ENCODE measurements at places on chromosomes 6 and 20. TPM values are rescaled to one million over a fixed set of nuclear protein-coding genes. Genes with fewer than 3 reads are reported as not detected.

- DNase-seq: no peak
These were observed 351.0 kb downstream of the BCKDHB start for GRCh38 chr6:80457439-80457933.

- DNase-seq: peak; percentile 68
These were observed 3.3 kb downstream of the EZR start for GRCh38 chr6:158815907-158816306.

DNA sequence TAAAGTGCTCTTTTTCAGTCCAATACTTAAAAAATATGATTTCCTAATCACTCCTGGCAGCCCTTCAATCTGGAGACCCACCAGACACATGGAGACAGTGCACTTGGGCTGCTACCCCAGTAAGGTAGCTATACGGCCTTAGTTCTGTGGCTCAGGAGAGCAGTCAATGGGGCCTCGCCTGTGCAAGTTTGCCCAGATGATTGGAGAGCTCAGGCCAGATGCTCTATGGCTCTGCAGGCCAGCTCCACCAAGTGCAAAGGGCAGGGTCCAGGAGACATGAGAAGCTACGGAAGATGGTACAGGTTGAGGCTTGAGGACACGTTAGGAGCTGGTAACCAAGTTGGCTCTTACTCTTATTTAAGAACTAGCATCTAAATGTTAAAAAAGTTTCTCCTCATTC, 30.7 kb downstream of the STK38 start:
- DNase-seq: no peak

GRCh38 chr6:19501737-19502245, 335.4 kb upstream of the ID4 start:
- DNase-seq: no peak

- no peak for DNase-seq
These were observed 44.0 kb downstream of the GABRR2 start for GRCh38 chr6:89270951-89271721.

- DNase-seq: no peak
These were observed 2.5 kb downstream of the TULP4 start for GRCh38 chr6:158314737-158315136.

- no peak for DNase-seq
These were observed 189.2 kb upstream of the RAB32 start for GRCh38 chr6:146354451-146354850.

DNA sequence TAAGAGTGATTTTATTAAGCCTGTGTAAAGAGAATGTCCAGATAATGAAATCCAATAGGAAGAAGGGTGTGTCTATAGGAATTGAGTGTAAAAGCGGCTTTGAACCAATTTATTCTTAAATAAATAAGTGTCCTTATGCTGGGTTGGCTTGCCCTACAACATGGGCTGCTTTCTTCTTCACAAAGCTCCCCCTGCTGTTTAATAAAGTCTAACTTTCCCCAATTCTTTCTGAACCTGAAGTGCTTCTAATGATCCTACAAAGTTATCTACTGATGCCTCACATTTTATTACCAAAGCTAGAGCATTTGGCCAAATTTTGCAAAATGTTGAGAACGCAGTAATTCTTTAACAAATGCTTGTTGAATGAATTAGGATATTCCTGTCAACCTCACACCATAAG, 36.3 kb upstream of the SIRT5 start:
- DNase-seq: no peak

GRCh38 chr6:70957284-70957617, 391 bp upstream of the B3GAT2 start:
- no peak for DNase-seq

GRCh38 chr20:37501940-37502339, 19.1 kb upstream of the NNAT start:
- no peak for DNase-seq

DNA sequence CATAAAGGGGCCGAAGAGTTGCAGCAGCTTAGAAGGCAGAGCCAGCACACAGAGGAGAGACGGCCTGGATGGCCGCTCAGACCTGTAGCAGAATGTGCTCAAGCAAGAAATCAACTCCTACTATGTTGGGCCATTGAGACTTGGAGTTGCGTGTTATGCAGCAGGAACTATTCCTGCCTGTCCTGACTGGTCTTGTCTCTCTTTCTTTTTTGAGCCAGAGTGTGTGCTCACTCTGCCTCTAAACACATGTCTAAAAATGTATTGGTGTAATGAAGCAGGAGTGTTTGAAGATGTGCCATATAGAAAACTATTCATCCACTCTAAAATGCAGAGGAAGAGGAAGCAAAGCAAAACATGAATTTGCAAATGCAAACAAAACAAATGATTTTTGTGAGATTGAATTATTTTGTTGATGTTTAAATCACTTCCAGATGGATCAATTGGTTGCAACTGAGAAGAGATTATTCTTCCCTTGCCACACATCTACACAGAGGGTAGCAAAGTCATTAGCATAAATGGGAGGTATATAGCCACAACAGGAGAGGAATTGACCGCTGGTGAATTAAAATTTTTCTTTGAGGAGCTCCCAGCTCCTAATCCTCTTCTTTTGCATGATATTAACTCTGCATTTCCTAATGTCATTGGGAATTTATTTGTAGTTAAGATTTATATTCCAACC, 20.4 kb upstream of the SYNJ2 start:
- no peak for DNase-seq

DNA sequence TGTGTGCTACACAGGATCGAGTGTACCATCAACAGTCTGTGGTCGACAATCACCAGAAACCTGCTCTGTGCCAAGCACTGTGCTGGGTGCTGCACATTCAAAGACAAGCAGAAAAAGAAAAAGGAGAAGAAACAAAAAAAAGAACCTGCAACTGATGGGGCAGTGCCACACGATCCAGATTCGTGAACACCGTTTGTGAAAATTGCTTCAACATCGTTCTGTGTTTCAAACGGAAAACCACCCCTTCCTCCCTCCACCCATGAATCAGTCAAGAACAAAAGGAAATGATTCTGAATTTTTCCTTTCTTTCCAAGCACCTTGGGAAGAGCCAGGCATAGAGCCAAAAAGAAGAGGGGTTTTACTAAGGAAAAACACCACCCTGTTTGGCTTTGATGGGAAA, 129.2 kb upstream of the ARID1B start:
- no peak for DNase-seq

GRCh38 chr20:21509597-21510371, 4.1 kb downstream of the NKX2-2 start:
- peak; percentile 66 for DNase-seq

- no peak for DNase-seq
These were observed 58.1 kb downstream of the TMEM242 start for GRCh38 chr6:157265186-157265585.

GRCh38 chr6:17494919-17495318, 101.5 kb downstream of the CAP2 start:
- no peak for DNase-seq

GRCh38 chr20:19260412-19261090, 48.1 kb downstream of the SLC24A3 start:
- DNase-seq: no peak

- DNase-seq: no peak
These were observed 855 bp upstream of the WFDC5 start for GRCh38 chr20:45115829-45116228.

DNA sequence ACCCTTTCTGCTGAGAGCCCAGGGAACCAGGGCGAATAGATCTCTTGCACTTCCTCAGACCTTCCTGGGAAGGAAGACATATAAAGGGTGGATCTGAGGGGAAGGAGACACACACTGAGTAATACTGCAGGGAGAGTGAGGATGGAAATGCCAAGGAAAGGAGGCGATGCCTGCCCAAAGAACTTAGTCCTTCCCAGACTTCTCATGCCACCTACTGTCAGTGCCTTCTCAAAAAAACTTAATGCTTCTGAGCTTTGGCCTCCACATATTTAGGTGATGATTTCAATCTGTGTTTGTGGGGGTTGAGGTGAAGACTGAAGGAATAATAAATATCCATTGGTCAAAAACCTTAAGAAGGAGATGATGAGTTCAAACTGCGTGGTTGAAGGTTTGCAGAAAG, 9.7 kb downstream of the BTN3A1 start:
- DNase-seq: no peak

DNA sequence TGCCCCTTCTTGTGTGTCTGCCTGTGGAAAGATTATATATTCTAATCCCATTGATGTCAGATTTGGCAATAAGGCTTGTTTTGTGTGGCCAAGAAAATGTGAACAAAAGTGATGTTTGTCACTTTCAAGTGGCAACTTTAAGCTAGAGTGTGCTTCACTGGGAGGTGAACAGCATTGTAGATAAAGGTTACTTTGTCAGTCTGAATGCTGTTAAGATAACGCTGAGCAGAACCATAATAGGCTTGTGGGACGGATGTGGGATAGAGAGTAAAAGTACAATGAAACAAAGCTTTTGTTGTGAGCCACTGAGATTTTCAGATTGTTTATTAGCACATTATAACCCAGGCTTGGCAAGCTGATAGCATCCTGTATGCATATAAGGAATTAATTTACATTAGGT, 303.8 kb upstream of the MAN1A1 start:
- no peak for DNase-seq

GRCh38 chr6:67884442-67884841, 750.6 kb upstream of the ADGRB3 start:
- no peak for DNase-seq

GRCh38 chr20:17706632-17707031, 6.9 kb downstream of the BANF2 start:
- DNase-seq: no peak

DNA sequence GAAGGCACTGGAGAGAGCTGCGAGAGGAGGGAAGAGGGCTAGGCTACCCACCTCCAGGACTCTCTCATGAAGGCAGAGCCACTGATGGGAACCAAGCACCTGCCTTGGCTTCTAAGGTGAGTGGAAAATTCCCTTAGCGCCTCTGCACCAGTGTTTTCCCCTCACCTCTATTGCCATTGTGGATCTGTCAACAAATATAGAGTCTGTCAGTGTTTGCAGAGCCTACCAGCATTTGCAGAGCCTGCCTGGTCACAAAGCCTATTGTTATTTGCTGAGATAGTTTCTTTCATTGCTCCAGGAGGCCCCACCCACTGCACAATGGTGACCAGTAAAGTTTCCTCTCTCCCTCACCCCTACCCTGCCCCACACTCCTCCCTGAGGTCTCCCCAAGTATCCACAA, 141.9 kb downstream of the MRPL14 start:
- DNase-seq: no peak

- DNase-seq: no peak
These were observed 7.7 kb upstream of the TREM2 start for GRCh38 chr6:41170547-41171160.

DNA sequence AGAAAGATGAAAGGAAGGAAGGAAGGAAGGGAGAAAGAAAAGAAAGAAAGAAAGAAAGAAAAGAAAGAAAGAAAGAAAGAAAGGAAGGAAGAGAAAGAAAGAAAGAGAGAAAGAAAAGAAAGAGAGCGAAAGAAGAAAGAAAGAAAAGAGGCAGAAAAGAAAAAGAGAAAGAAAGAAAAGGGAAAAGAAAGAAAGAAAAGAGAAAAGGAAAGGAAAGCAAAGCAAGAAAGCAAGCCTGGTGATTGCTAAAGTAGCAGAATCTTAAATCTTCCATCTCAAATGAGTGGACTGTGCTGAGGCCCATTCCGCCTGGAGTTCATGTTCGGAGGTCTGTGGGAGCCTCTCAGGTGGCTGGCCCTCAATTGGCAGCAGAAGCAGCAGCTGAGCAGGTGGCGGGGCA, 148.4 kb downstream of the TFAP2A start:
- no peak for DNase-seq

DNA sequence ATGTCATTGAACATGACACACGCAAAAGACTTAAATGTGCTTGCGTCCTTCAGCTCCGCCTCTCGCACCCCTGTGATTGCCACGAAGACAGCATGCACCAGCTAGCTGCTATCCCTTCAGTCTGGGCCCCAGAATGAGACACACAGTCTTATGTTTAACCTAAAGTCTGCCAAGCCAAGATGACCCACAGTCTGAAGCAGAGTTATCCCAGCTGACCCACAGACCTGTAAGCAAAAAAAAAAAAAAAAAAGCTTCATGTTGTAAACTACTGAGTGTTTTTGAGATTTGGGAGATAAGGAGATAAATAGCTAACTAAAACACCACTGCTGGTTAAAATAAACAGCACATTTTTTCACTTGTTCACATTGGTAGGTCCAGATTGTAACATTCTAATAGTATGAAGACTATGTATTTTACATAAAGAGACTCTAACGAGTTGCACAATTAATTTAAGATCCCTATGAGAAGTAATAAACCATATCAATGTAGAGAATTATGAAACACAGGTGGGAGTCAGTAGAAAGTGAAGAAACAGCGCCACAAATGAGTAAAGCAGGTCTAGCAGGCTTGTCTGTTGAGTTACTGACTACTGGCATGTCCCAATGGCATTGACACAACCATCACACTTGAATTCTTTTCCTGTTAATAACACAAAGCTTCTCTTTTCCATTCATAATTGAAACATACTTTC, 47.4 kb upstream of the CCDC28A start:
- no peak for DNase-seq

- DNase-seq: no peak
These were observed 333.0 kb downstream of the RFPL4B start for GRCh38 chr6:112680091-112680490.

DNA sequence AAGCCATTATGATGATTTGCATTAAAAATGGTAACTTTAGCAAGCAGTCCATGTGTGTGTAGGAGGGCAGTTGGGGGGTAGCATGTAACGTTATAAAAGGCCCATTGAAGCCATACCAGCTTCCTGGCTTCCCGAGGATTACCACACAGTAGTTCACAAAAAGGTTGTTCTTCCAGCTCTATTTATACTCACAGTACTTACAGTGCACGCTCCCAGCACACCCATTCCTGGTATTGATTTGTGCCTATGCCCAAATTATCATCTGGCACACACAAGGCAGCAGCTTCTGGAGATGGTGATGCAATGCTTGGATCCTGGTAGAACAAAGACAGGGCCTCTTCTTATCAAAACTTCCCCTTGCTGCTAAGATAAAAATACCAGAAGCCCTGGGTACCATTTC, 436.8 kb downstream of the HAO1 start:
- DNase-seq: no peak

- no peak for DNase-seq
These were observed 99.3 kb downstream of the LRRC1 start for GRCh38 chr6:53894091-53894490.

DNA sequence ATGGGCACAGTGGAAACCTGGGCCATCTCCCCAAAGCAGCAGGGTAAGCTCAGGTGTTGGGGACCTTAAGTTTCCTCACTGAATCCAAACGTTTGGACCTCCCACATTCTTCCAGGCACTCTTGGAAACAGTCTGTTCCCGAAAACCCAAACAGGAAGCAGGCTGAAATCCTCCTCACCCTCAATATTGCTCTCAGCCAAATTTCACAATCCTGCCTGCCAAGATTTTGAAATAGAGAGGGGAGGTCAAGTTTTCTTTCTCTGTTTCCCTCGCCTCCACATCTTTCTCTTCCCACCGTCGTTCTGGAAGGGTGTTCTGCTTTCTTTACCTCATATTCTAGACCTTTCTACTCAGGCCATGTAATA, 392.0 kb upstream of the SASH1 start:
- DNase-seq: no peak

The ACTL10 gene
- 3.7 TPM for total RNA-seq

The PAQR8 gene
- total RNA-seq: 4.5 TPM

The LTB gene
- 136 TPM for total RNA-seq

The CD40 gene
- 2.7 TPM for total RNA-seq

The ABHD16B gene
- not detected for total RNA-seq

The RIMS1 gene
- not detected for total RNA-seq

The MEI4 gene
- total RNA-seq: not detected

The UNC5CL gene
- 1.2 TPM for total RNA-seq

The SYNGAP1 gene
- total RNA-seq: 44.6 TPM

The RXRB gene
- total RNA-seq: 46.6 TPM

The STX16 gene
- 110 TPM for total RNA-seq

The PLCB1 gene
- total RNA-seq: 1.9 TPM

The DZANK1 gene
- total RNA-seq: 1.9 TPM

The BTNL2 gene
- total RNA-seq: not detected

The CCDC170 gene
- not detected for total RNA-seq

The C6orf163 gene
- 1.9 TPM for total RNA-seq

The RIPPLY2 gene
- not detected for total RNA-seq

Measured in activated CD4-positive, alpha-beta T cell treated with anti-CD3 and anti-CD28 coated beads, Interleukin-2, amount 10 ng/mL, durations not matched to agents 24 days and 14 days (primary cell).